HAP-1 (cell line): ENCODE measurements at places on chromosomes 5 and 9.

GRCh38 chr5:40680741-40681362, 1.1 kb downstream of the PTGER4 start:
- DNase-seq = no peak

DNA sequence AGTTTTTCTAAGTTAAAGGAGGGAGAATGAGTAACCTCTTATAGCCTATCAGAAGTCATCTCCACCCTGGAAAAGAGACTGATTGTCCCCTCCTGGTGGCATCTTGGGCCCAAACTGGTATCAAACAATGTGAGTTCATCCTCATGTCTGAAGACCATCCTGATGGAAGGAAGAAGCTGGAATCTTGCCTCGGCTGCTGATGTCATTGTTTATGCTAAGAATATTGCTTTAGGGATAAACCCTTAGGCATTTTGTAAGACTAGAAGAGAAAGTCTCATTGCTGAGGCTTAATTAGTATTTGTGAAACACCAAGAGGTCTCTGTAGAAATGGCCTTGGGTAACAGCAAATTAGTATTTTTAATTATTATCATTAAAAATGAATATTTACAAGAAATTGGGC, 65.7 kb upstream of the KCNN2 start:
- DNase-seq = no peak

- DNase-seq = no peak
Observed at GRCh38 chr5:4832471-4832870, 307.7 kb upstream of the ADAMTS16 start.

- no peak for DNase-seq
Observed at GRCh38 chr5:18977880-18978279, 1010.1 kb downstream of the CDH18 start.

DNA sequence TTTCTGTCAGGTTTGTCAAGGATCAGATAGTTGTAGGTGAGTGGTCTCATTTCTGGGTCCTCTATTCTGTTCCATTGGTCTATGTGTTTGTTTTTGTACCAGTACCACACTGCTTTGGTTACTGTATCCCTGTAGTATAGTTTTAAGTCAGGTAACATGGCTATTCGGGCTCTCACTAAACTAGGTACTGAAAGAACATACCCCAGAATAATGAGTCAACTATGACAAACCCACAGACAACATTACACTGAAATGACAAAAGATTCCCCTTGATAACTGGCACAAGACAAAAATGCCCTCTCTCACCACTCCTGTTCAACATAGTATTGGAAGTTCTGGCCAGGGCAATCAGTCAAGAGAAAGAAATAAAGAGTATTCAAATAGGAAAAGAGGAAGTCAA, 535.3 kb upstream of the CYLC2 start:
- DNase-seq = no peak

GRCh38 chr9:114592356-114592755, 4.8 kb downstream of the ATP6V1G1 start:
- no peak for DNase-seq

DNA sequence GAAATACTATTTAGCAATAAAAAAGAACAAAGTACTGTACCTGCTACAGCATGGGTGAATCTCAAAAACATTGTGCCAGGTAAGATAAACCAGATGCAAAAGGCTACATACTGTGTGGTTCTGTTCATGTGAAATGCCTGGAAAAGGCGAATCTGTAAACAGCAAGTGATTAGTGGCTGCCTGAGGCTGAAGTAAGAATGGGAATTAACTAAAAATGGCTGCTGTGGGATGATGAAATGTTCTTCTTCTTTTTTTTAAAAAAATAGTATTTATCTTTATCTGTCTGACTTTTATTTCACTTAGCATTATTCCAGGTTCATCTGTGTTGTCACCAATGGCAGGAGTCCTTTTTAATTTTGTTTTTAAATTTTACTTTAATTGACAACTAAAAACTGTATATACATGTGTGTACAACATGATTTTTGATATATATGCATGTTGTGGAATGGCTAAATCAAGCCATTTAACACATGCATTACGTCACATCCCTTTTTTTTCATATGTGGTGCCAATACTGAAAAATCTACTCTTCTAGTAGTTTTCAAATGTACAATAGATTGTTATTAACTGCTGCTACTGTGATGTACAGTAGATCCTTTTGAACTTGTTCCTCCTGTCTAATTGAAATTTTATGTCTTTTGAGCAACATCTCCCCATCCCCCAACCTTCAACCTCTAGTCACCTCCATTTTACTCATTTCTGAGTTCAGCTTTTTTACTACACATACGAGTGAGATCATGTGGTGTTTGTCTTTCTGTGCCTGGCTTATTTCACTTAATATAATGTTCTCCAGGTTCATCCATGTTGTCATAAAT, 62.9 kb upstream of the TNFAIP8 start:
- no peak for DNase-seq

- DNase-seq = no peak
Observed at GRCh38 chr9:109307380-109308240, 13.2 kb downstream of the EPB41L4B start.

- no peak for DNase-seq
Observed at GRCh38 chr9:80946496-80947170, 742.7 kb downstream of the TLE1 start.

- no peak for DNase-seq
Observed at GRCh38 chr9:132090771-132091170, 11.1 kb upstream of the MED27 start.

GRCh38 chr5:110768138-110768860, 29.5 kb downstream of the SLC25A46 start:
- no peak for DNase-seq

- DNase-seq = no peak
Observed at GRCh38 chr5:169567079-169567478, 16.5 kb upstream of the SPDL1 start.
